ENCODE measurements at places on chromosomes 2 and 18.
A peak's percentile ranks its signal among the peaks of the same experiment; 100 is the strongest.

GRCh38 chr18:24086082-24086481, 52.8 kb upstream of the CABYR start:
- H3K4me1 ChIP-seq: no peaks in the 10 kb centered on the region
- no peaks in the 10 kb centered on the region for H3K27me3 ChIP-seq
- no peak for DNase-seq
- H3K4me3 ChIP-seq: no peak overlapping the region
- no peaks in the 10 kb centered on the region for H3K36me3 ChIP-seq
- no peak overlapping the region for H3K27ac ChIP-seq

DNA sequence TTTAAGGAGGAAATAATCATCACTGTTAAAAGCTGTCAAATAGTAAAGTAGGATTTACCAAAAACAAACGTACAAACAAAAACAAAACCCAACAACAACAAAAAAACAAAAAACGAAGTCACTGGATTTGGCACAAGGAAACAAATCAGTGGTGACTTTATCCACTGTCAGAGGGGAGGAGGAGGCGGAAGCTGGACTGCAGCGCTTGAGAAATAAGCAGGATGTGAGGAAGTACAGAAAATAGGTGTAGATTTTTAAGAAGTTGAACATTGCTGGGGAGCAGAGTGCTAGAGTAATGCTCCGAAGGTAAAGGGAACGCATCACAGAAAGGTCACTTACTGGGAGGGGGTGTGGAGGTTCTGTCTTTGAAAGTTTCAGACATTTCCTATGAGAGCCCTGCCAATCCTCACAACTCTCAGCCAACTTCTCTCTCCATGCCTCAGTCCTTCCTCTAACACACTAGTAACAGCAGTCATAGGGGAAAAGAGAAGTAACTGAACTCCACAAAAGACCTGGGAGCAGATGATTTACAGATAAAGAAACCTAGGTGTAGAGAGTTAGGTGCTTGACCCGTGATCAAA, 220.2 kb upstream of the SMAD7 start:
- no peaks in the 10 kb centered on the region for H3K36me3 ChIP-seq
- H3K4me3 ChIP-seq: no peak overlapping the region
- no peaks in the 10 kb centered on the region for H3K4me1 ChIP-seq
- H3K27me3 ChIP-seq: no peaks in the 10 kb centered on the region

DNA sequence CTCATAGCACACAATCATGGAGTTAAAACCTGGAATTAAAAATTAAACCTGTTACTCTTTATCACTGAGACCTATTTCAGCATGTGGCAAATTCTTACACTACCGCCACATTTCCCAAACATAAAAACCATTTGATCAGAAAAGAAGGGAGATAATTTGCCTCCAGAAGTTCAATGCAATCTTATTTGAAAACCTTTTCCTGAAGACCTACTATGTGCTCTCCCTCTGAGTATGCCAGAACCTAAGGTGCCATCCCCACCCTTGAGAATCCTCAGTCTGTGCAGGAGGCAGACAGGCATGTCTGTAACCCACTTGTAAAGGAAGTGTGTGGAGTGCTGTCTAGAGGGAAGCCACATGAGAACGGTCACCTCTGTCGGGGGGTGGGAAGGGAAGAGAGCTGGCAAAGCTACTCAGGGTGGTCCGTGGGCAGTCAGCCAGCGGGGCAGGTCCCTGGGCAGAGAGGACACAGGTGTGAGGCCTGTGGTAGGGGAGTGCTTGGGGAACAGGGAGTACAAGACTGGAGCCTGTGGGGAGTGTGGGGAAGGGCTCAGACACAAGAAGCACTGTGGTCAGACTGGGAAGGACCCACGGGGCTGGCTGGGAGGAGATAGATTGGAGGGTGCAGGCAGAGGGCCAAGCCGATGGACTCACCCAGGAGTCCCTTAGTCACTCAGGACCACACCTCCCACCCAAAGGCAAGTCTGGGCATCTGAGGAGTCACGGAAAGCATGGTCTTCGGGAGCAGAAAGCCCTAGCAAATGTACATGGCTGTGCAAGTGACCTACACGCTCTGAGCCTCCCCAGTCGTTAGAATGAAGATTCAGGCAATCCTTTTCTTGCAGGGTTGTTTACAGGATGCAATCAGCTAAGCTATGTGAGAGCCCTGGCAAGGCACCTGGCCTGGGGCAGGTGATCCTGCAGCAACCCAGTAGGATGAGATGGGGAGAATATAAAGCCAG, 22.8 kb downstream of the CRACDL start:
- no peak overlapping the region for H3K27ac ChIP-seq
- no peaks in the 10 kb centered on the region for H3K36me3 ChIP-seq
- no peak for DNase-seq
- no peaks in the 10 kb centered on the region for H3K27me3 ChIP-seq
- H3K4me3 ChIP-seq: no peak overlapping the region

DNA sequence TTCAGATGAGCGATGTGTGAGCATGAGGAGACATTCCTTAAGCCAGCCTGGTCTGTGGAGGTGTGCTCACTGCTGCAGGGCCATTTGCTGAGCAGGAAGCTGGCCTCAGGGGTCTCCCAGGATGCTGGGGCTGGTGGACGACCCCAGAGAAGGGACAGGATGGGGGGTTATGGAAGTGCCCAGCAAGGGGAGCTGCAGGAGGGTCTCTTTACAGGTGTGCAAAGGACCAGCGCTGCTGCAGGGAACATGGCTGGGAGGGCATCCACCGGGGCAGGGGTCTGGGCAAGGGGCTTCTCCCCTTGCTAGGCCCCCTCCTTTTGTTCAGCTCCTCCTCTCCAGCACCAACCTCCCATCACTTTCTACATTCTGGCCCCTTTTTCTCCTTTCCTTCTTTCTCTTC, 185.2 kb downstream of the GBX2 start:
- H3K36me3 ChIP-seq: peaks cover 2% of the 10 kb centered on the region
- DNase-seq: peak; percentile 12
- H3K27ac ChIP-seq: no peak overlapping the region

DNA sequence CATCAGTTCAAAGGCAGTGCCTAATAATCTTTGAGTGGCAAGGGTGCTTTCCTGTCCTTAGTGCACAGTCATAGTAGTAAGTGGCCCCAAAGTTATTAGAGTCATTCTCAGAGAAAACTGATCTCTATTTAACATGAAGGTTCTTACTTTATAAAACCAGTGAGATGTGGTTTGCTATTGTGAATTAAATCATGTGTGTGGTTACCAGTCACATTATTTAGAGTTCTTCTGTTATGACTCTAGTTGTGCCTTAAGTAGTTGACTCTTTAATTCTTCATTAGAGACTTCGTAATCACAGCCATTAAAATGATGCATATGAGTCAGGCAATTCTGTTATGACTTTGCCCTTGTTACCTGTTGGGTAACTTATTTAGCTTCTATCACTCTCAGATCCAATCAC, 1392.9 kb upstream of the ACVR2A start:
- no peaks in the 10 kb centered on the region for H3K4me1 ChIP-seq
- H3K36me3 ChIP-seq: no peaks in the 10 kb centered on the region
- no peaks in the 10 kb centered on the region for H3K27me3 ChIP-seq
- no peak overlapping the region for H3K4me3 ChIP-seq
- DNase-seq: no peak

DNA sequence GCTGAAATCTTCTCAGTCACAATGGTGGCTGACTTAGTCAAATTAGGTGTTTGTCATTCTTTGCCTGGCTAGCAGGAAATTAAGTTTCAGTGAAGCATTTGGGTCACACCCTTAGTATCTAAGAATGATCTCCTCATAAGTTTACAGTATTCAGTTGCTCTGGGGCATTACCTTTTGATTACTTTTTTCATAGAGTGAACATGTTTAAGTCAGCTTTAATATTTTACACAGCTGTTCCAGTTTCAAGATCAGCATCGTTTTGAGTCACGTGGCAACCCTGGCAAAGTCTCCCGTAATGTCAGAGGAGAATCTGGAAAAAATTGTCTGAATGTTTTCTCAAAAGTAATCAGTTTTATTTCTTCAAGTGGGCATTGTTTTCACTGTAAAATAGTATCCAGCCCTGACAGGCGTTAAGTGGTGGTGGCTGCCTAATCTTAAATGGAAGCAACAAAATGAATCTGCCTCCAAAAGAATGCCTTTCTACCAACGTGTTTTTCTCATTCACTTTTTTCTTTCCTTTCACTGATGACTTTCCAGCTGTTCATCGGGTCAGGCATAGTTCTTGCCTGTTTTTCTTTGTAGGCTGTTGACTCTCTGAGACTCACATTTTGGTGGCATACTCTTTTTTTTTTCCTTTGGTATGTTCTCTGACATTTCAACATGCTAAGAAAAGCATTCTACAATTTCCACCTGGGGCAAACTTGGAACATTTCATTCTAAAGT, 319.6 kb upstream of the TCF4 start:
- peaks cover 6% of the 10 kb centered on the region for H3K4me1 ChIP-seq
- H3K27me3 ChIP-seq: no peaks in the 10 kb centered on the region
- H3K36me3 ChIP-seq: no peaks in the 10 kb centered on the region
- H3K27ac ChIP-seq: no peak overlapping the region
- no peak for DNase-seq
- H3K4me3 ChIP-seq: no peak overlapping the region

- no peak for DNase-seq
- H3K4me3 ChIP-seq: peak overlapping the region; percentile 97
- no peak overlapping the region for H3K27ac ChIP-seq
- no peaks in the 10 kb centered on the region for H3K27me3 ChIP-seq
Measured at GRCh38 chr2:5689750-5690149, 2.4 kb upstream of the SOX11 start.

GRCh38 chr2:12856934-12857601, 140.3 kb downstream of the TRIB2 start:
- no peak overlapping the region for H3K4me3 ChIP-seq
- H3K36me3 ChIP-seq: peaks cover 4% of the 10 kb centered on the region
- no peak overlapping the region for H3K27ac ChIP-seq
- no peaks in the 10 kb centered on the region for H3K4me1 ChIP-seq
- H3K27me3 ChIP-seq: no peaks in the 10 kb centered on the region

- H3K27ac ChIP-seq: no peak overlapping the region
- no peak overlapping the region for H3K4me3 ChIP-seq
- H3K27me3 ChIP-seq: no peaks in the 10 kb centered on the region
- H3K4me1 ChIP-seq: no peaks in the 10 kb centered on the region
- no peak for DNase-seq
- no peaks in the 10 kb centered on the region for H3K36me3 ChIP-seq
Measured at GRCh38 chr2:55146263-55146662, 85.8 kb downstream of the CLHC1 start.

- no peaks in the 10 kb centered on the region for H3K27me3 ChIP-seq
- peak; percentile 28 for DNase-seq
- H3K4me3 ChIP-seq: no peak overlapping the region
- 0 out of 2 replicates have a peak, but pooled peaks cover 3% of the 10 kb centered on the region for H3K4me1 ChIP-seq
Measured at GRCh38 chr2:70655786-70656185, 102.2 kb upstream of the TGFA start.

GRCh38 chr2:205024822-205025518, 479.7 kb downstream of the PARD3B start:
- H3K36me3 ChIP-seq: no peaks in the 10 kb centered on the region
- no peaks in the 10 kb centered on the region for H3K4me1 ChIP-seq
- H3K27me3 ChIP-seq: no peaks in the 10 kb centered on the region

GRCh38 chr2:117519721-117520120, 294.8 kb upstream of the DDX18 start:
- H3K36me3 ChIP-seq: no peaks in the 10 kb centered on the region
- no peak for DNase-seq
- H3K27me3 ChIP-seq: no peaks in the 10 kb centered on the region
- H3K4me1 ChIP-seq: peaks cover 4% of the 10 kb centered on the region

DNA sequence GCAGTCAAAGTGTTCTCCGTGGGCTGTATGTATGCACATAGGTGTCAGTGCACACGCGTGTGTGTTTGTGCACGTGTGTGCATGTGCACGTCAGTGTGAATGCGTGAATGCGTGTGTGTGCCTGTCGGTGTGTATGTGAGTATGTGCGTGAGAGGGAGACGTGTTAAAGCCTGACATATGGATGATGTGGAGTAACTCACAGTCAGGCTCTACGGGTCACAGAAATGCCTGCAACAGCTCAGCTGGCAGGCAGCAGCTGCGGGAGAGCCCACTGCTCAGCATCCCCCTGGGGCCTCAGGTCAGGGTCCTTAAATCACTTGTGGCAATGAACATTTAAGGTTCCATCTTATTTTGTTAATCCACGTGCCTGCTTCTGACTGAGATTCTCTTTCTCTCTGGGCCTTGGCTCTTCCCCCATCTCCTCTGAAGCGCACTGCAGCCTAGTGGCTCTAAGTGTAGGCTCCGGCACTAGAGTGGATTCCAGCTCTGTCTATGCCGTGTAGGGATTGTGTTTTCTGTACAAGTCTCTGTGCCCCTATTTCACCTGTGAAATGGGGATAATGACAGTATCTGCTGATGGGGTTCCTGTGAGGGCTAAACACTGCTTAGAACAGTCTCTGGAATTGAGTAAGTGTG, 63.0 kb downstream of the DYSF start:
- no peak for DNase-seq
- no peak overlapping the region for H3K27ac ChIP-seq
- H3K4me3 ChIP-seq: no peak overlapping the region
- no peaks in the 10 kb centered on the region for H3K36me3 ChIP-seq
- H3K27me3 ChIP-seq: no peaks in the 10 kb centered on the region

DNA sequence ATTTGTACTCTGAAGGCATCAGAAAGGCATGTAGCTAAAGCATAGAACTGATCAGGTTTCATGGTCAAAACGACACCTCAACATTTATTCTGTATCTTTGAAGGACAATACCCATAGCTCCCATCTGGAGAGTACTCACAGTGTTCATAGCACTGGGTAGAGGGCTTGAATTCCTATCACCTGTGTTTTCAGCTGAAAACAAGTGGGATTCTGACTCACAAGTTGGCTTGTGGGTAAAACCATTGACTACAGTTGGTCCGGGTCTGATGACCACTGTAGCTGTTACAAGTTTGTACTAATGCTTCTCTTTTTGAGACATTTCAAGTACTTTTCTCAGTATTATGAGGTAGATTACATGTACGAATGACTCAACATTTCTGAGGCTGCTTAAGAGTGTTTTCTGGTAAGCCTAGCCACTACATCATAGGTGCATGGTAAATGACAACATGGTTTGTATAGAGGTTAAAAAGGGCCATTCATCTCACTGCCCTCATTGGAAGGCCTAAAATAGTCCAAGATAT, 68.6 kb upstream of the PELI1 start:
- no peaks in the 10 kb centered on the region for H3K27me3 ChIP-seq
- DNase-seq: no peak
- H3K4me1 ChIP-seq: peaks cover 8% of the 10 kb centered on the region
- H3K4me3 ChIP-seq: no peak overlapping the region

GRCh38 chr2:45237128-45237527, 227.9 kb upstream of the SIX2 start:
- DNase-seq: no peak
- no peaks in the 10 kb centered on the region for H3K4me1 ChIP-seq
- no peaks in the 10 kb centered on the region for H3K36me3 ChIP-seq
- no peaks in the 10 kb centered on the region for H3K27me3 ChIP-seq
- no peak overlapping the region for H3K4me3 ChIP-seq

DNA sequence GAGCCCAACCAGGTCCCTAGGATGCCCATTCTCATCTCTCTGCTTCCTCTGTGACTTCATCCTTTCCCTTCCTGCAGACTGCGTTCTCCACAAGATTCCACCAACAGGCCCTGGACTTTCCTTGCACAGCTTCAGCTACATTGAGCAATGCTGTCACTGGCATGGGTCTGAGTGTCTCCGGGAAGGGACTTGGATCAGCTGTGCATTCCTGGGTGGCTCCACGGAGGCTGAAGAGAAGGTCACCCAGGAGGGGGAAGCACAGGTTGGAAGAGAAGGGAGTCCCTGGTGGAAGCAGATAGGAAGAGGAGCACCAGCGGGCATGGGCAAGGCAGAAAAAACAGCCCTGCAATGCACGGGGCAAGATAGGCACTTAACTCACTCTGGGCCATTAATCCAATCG, 140.5 kb downstream of the UXS1 start:
- H3K36me3 ChIP-seq: peaks cover 4% of the 10 kb centered on the region
- no peaks in the 10 kb centered on the region for H3K4me1 ChIP-seq
- H3K27ac ChIP-seq: no peak overlapping the region
- H3K27me3 ChIP-seq: no peaks in the 10 kb centered on the region
- no peak overlapping the region for H3K4me3 ChIP-seq

GRCh38 chr18:40810372-40810771, 1144.7 kb upstream of the PIK3C3 start:
- no peak for DNase-seq
- no peaks in the 10 kb centered on the region for H3K27me3 ChIP-seq
- no peaks in the 10 kb centered on the region for H3K4me1 ChIP-seq
- H3K4me3 ChIP-seq: no peak overlapping the region

All from H9 (cell line).